ENCODE measurements at places on chromosomes 7 and 10.

DNA sequence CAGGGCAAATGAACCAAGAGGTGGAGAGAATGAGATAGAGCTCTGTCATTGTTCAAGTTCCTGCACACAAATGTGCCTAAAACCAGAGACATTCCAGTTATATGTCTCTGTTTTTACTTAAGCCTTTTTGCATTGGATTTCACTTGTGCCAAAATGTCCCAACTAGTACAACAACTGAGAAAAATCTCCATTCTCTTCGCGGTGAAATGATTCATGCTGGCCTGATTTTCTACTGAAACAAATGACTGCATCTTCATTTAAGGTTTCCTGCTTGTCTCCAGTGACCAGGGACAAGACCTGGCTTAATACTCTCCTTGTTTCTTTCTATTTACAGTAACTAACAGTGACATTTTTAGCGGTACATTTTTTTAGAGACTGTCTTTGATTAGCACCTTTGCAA lies 714.9 kb downstream of the KCNMA1 start:
- DNase-seq, result no peak

GRCh38 chr10:22110761-22111160 lies 107.1 kb downstream of the EBLN1 start:
- DNase-seq, result no peak

GRCh38 chr10:80253266-80253962 lies 36.0 kb downstream of the MAT1A start:
- no peak for DNase-seq

- no peak for DNase-seq
These were observed 214.9 kb downstream of the IPMK start for GRCh38 chr10:58052772-58053171.

GRCh38 chr7:114979388-114979787 lies 57.5 kb downstream of the MDFIC start:
- no peak for DNase-seq

GRCh38 chr10:35195361-35196306 lies 69.0 kb downstream of the CREM start:
- DNase-seq, result peak; percentile 60

DNA sequence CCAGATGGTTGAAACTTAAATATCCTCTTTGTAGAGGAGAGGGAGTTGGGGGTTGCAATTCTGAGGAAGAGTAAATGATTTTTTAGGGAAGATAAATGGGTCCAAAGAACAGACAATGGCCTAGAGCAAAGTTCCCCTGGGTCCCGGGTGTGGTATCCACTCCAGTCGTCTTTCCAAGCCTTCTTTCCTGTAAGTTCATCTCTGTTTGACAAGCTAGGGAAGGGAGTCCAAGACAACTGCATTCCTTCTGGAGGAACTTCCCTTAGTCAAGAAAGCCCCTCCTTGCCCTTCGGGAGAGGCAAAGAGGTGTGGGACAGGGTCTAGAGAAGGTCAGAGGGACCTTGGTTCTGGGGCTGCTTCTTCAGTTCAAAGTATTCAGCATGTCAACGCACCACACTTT lies 33.4 kb downstream of the C10orf71 start:
- no peak for DNase-seq

GRCh38 chr7:99557196-99557607 lies 1.2 kb upstream of the ZNF655 start:
- DNase-seq, result no peak

GRCh38 chr7:21357151-21358097 lies 70.5 kb upstream of the SP4 start:
- no peak for DNase-seq

DNA sequence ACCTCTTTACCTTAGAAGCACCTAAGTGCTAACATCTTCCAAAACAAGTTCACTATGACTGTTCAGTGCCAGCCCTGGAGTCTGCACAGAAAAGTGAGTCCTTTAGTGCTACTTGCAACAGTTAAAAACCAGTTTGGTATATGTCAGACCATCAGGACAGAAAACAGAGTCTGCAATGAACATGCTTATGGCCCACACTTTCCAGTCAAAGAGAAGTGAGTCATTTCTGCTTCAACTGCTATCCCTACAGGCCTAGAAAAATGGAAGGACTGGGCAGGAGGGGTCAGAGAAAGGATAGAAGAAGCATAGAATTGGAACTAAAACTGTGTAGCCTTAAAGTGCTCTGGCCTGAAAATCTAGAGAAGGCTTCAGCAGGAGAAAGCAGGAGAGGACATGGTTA lies 108.0 kb downstream of the PDE1C start:
- DNase-seq, result no peak

- DNase-seq, result no peak
These were observed 129.6 kb downstream of the DKK1 start for GRCh38 chr10:52443419-52444388.

GRCh38 chr10:104368381-104368780 lies 14.7 kb downstream of the CFAP58 start:
- no peak for DNase-seq

DNA sequence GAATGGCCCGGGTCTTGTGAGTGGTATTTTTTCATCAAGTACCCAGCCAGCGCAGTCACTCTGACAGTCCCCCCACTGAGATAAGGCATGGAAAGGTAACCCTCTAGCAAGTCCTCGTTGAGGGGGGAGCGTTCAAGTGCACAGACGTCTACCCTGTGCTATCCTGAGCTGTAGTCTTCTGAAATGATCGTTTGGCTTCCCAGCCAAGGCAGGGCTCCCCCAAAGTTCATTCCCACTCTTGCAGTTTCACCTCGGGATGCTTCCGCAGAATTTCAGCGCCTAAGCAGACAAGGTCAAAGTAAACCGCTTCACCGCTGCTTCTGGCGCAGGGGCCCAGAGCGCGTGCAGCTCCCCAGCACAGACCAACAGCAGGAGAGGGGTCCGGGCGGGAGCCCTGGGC lies 1.8 kb downstream of the INSYN2A start:
- DNase-seq, result no peak

- DNase-seq, result no peak
These were observed 44.4 kb upstream of the AMPH start for GRCh38 chr7:38675494-38676106.

DNA sequence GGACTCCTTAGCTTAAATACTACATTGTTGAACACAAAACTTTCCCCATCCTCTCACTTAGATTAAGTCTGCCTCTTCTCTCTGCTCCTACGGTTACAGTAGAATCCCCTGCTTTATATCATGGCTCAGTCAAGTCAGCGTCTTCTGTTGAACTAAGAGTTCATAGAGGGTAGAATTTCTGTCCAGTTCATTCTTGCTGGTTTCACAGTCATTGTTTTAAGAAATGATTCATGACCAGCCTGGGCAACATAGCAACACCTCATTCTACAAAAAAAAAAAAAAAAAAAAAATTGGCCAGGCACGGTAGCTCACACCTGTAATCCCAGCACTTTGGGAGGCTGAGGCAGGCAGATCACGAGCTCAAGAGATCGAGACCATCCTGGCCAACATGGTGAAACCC lies 3.7 kb upstream of the ZFYVE27 start:
- DNase-seq, result no peak

DNA sequence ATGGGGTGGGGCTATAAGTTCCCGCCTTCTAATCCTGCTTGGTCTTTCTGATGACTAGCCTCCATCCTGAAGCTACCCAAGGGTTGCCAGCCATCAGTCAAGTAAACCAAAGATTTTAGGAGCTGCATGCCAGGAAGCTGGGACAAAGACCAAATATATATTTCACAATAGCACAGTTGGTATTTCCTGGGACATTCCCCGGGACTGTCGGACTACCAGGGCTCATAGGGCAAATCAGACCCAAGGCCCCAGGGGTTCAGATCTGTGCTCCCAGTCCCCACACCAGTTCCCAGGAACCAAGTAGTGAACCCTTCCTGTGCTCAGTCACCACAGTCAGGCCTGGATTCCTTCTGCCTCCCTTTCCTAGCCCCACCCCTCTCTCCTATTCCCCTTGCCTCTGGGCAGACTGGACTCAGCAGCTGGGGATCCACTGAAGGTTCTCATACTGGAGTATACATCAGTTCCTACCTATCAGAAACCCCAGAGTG lies 5.7 kb upstream of the CXCL12 start:
- DNase-seq, result no peak

- DNase-seq, result no peak
These were observed 342.2 kb upstream of the MEOX2 start for GRCh38 chr7:16028636-16029035.

DNA sequence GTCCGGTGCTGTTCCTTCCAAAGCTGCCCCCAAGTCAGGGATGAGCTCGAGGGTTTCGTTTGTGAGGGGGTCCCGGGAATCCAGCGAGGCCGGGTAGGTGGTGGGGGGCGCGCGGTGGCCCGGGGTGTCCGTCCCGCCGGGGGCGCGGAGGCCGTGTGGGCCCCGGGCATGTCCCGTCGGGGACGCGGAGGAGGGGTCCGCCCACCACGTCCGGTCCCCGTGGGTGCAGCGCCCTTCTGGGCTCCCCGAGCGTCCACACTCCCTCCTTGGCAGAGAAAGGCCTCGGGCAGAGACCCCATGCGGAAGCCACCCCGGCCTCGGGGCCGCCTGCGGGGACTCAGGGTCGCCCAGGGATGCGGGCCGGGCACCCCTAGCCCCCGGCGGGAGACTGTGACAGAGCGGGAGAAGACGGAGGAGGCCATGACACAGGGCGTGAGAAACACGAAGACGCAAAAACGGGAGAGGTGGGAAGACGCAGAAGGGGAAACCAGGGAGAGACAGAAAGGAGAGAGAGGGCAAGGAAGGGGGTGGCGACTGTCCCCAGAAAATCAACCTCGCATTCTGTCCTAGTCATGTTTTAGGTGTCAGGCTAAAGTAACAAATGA lies 640 bp upstream of the ZNF425 start:
- DNase-seq, result peak; percentile 79

GRCh38 chr7:28350662-28351061 lies 61.7 kb upstream of the CREB5 start:
- no peak for DNase-seq

- no peak for DNase-seq
These were observed 30.8 kb downstream of the SH2B2 start for GRCh38 chr7:102317231-102318059.

GRCh38 chr10:86665868-86666267 lies 2.4 kb upstream of the LDB3 start:
- no peak for DNase-seq

DNA sequence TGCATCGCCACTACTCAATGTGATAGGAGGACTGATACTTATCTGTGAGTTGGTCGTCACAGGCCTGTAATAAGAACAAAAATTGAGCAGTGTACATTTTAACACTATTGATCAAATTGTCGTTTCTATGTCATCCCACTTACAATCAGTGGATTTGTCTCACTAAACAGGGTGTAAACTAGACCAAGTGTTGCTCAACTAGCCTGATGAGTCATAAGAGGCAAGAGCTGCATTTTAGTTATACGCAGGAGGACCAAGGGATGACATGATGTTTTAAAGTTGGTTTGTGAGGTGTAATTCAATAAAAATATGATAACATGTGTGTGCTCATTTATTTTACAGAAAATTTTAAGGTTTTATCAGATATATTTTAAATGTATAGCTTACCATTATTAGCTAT lies 1239.2 kb downstream of the REEP3 start:
- DNase-seq, result no peak

GRCh38 chr10:80535671-80536360 lies 1.9 kb upstream of the SH2D4B start:
- peak; percentile 81 for DNase-seq

DNA sequence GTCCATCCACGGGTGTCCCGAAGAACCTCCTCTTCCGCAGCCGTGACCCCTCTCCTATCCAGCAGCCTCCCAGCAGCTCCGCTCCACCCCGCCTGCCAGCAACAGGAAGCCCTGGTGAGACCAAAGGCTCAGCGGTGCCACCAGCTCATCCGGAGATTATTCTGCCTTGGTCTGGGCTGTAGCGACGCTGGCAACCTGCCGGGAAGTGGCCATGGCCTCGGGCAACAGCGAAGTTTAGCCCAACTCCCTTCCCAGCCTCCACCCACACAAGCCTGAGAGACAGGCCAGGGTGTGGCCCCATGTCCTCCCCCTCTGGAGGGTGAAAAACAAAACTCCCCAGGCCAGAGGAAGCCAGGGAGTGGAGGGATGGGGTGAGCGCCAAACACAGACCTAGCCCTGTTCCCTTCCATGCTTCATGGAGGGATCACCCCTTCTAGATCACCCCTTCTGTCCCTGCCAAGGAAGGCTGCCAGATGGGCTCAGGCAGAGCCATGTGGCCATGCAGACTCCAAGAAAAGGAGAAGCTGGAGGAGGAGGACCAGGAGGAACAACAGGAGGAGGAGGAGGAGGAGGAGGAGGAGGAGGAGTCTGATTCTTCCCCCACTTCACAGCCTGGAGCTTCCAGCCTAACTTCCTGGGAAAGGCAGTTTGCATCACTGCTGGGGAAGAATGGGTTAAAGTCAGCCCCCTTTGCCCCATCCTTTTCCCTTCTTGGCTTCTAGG lies 918 bp downstream of the CALHM2 start:
- peak; percentile 49 for DNase-seq

- no peak for DNase-seq
These were observed 24.1 kb upstream of the ABCC2 start for GRCh38 chr10:99758211-99758891.

DNA sequence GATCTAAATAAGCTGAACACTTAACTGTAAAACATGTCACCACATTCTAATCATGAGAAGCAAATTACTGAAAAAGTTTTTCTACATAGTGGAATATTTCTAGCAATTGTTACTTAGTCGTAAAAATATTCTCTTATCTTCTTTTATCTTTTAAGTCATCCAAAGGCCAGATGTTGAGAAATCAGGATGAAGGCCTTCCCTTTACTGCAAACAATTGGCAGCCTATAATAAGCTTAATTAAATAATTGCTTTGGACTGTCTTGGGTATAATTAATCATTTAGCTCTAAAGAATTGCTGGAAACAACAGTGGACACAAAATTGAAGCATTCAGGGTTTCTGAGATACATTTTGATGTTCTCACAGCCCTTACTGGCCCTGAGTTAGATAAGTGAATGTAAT lies 226.5 kb downstream of the FANK1 start:
- no peak for DNase-seq

Measured in activated CD4-positive, CD25-positive, alpha-beta regulatory T cell treated with anti-CD3 and anti-CD28 coated beads, Interleukin-2, amount 50 U/mL, for 72 hours (primary cell).